ENCODE measurements at places on chromosomes 7 and 10.

GRCh38 chr7:22390516-22390915 is 33.6 kb upstream of the RAPGEF5 start:
- DNase-seq = no peak

- no peak for DNase-seq
These were observed 66.8 kb downstream of the ITGB1 start for GRCh38 chr10:32891261-32891660.

GRCh38 chr10:115432188-115432819 is 339.1 kb downstream of the ATRNL1 start:
- DNase-seq = no peak

- DNase-seq = no peak
These were observed 224.9 kb upstream of the TMEM229A start for GRCh38 chr7:124257638-124258308.

DNA sequence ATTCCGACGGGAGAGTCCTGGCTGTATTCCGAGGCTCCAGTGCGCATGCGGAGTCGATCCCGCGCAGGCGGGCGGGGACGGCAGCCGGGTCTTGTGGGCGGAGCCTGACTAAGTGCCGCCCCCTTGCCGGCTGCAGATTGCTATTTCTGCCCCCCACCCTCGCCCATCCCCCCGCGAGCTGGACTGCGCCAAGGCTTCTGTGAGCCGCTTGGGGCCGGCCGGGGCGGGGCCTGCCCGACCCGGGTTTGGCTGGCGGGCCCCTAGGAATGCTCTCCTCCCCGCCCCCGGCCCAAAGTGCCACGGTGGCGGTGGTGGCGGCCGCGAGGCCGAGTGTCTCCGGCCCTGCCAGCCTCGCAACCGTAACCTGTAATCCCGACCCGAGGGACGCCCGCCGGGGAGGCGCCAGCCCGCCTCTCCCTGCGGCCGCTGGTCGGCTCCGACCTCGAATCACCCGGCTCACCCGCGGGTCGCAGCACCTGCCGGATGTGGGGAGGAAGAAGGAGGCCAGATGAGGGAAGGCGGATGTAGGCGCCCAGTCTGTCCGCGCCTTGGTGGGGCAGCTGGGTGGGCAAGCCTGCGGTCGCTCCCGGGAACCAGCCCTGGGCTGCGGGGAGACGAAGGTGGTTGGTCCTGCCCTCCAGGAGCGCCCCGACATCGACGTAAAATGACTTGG is 702 bp upstream of the KAZALD1 start:
- peak; percentile 89 for DNase-seq

DNA sequence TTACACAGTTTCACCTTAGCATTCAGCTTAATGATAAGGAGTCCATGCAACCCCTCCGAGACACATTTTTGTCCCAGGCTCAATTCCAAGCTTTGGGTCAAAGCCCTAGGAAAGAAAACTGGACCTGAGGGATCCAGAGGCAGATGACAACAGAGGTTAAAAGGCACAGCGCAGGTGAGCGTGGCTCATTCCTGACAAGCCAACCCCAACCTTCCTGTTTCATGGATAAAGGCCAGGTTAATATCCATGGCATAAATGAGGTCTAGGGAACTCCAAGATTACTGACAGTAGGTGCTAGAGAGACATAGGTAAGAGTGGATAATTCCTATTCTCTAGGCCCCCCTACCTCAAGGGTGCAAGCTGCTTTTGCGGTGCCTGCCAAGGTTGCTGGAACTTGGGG is 86.7 kb upstream of the GPR22 start:
- no peak for DNase-seq

GRCh38 chr10:79171504-79171903 is 102.7 kb downstream of the ZMIZ1 start:
- DNase-seq = no peak

DNA sequence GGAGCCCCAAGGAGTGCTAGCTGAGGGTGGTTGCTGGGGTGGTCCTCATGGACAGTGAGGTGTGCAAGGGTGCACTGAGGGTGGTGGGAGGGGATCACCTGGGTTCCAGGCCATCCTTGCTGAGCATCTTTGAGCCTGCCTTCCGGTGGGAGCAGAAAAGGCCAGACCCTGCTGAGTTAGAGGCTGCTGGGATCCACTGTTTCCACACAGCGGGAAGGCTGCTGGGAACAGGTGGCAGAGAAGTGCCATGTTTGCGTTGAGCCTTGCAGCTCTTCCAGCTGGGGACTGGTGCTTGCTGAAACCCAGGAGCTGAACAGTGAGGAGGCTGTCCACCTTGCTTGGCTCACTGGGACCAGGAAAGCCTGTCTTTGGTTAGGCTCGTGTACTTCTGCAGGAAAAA is 34.9 kb downstream of the PRF1 start:
- no peak for DNase-seq

- DNase-seq = no peak
These were observed 24.9 kb downstream of the MTURN start for GRCh38 chr7:30159698-30160143.

DNA sequence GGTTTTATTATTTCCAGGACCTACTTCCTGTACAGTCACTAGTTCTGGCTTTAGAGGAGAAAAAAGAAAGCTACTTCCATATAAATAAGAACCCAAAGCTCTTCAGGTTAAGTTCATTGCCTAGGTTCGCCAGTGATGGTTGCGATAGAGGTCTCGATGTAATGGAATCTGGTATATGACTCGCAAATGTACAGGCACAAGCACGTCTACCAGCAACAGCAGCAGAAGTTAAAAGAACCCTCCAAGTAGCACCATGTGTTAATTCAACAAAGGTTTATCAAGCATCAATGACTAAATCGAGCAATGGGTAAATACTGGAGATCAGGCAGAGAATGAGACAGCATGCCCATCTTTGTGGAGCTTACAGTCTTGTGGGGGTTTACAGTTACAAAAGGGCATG is 155.4 kb downstream of the BTAF1 start:
- DNase-seq = no peak

DNA sequence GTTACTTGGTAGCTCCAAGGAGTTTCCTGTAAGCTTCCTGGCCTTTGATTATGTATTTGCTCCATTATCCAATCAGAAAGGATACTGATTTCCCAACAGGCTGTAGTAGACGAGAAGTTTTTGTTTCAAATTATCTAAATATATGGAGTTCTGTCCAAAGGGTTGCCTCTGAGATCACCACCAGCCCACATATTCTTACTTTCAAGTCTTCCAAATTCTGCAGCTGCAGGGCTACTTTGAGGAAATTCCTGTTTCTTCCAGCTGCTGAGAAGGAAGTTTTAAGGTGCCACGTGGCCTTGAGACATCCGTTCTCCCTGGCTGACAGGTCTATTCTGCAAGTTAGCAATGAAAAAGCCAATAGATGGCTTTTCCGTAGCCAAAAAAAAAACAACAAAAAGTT is 286.0 kb downstream of the TWIST1 start:
- DNase-seq = no peak

DNA sequence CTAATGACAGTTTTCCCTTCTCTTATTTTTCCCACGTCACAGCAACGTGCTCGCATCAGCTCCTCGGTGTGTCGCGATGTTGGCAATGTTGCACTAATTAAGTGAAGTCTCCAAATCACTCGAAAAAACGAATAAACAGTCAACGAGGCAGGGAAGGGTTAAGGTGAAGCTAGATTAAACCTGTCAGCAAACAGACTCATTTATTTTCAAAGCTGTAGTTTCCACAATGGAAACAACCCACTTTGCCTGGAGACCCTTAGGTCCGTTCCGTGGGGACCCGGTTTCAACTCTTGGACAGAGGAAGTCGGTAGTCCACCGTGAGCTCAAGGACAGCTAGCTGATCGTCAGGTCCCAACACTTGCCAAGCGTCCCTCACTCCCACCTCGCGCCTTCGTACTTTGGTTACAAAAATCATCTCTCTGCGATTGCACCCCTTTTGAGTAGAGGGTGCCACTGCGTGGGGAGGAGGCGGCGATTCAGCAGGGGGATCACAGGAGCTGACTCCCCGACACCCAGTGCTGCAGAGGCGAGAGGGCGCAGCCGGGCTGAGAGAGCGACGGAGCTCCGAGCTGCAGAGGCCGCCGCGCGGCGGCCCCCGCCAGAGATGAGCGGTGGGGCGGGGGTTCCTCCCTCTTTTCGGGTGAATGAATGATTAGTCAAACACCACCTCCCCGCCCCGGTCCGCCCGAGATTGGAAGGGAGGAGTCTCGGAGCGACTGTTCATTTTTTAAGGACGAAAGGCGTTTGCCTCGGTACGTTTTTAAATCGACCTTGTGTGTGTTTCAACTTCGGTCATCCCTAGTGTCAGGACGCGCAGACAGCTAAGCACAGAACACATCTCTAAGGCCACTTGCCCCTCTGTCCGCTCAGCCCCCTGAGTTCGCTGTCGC is 1.3 kb upstream of the BMPER start:
- DNase-seq = no peak

- DNase-seq = no peak
These were observed 9.2 kb downstream of the PLAU start for GRCh38 chr10:73920089-73920488.

- no peak for DNase-seq
These were observed 327.9 kb downstream of the ADARB2 start for GRCh38 chr10:1409392-1409791.

- no peak for DNase-seq
These were observed 169.3 kb downstream of the FAM107B start for GRCh38 chr10:14605231-14605925.

- DNase-seq = no peak
These were observed 140.8 kb downstream of the ADAM12 start for GRCh38 chr10:126247446-126247975.

- no peak for DNase-seq
These were observed 462.5 kb downstream of the PLXNA4 start for GRCh38 chr7:132113536-132114371.

DNA sequence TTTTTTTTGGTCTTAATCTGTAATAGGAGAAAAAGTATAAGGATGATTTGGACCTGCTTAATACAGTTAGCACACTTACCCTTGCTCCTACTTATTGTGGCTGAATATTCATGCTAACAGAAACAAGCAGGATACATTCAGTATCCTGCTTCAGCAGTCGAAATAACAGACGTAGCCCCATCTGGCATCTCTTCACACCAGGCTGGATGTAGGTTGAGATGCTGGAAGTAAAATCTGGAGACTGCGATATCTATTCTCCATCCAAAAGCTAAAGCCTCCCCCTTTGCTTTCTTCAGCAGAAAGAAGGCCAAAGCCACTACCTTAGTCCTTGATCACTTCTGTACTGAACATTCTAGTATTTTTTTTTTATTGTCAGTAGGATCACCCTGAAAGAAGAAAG is 537.4 kb downstream of the AUTS2 start:
- no peak for DNase-seq

DNA sequence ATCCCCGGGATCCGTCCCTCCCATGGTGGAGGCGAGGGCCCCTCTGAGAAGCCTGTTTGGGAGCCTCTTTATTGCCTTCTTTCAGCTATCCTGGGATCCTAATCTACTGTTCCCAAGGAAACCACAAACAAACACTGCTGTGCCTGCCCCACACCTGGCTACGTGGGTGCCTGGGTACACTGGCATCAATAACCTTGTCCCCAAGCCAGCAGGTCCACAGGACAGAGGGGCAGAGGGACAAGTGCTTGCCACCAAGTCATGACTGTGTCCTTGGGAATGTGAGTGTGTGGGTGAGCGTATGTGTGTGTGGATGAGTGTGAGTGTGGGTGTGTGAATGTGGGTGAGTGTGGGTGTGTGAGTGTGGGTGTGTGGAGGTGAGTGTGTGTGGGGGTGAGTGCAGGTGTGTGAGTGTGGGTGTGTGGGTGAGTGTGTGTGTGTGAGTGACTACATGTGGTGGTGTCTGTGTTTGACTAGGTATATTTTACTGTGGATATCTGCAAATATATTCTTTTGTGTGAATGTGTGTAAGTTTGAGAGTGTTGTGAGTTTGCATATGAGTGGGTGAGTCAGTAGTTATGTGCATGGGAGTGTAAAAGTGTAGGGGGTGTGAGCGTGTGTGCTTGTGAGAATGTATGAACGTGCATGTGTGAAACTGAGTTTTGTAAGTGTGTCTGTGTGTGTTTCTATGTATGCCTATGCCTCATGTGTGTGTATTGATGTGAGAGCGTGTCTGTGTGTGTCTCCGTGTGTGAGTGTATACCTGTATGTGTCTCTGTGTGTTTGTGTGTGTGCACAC is 96.1 kb downstream of the TNS3 start:
- no peak for DNase-seq

DNA sequence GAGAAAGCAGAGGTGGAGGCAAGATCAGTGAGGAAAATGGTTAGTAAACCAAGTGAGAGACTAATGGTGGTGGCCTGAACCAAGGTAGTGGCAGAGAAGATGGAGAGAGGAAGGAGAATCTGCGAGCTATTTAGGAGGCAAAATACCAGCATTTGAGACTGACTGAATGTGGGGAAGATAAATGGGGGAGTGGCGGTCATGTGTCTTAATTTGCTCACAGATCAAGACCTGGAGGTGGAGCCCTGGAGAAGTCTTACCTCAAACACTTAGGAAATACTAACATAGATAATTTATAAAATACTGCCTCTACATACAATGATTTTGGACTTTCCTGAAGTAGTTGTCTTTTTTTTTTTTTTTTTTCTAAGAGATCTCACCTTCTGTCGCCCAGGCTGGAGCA is 34.7 kb downstream of the ICA1 start:
- DNase-seq = no peak

GRCh38 chr7:24722386-24723177 is 34.7 kb downstream of the GSDME start:
- DNase-seq = no peak

GRCh38 chr10:28332726-28333125 is 29.9 kb upstream of the MPP7 start:
- no peak for DNase-seq

GRCh38 chr10:86410542-86411124 is 44.0 kb upstream of the GRID1 start:
- DNase-seq = no peak

DNA sequence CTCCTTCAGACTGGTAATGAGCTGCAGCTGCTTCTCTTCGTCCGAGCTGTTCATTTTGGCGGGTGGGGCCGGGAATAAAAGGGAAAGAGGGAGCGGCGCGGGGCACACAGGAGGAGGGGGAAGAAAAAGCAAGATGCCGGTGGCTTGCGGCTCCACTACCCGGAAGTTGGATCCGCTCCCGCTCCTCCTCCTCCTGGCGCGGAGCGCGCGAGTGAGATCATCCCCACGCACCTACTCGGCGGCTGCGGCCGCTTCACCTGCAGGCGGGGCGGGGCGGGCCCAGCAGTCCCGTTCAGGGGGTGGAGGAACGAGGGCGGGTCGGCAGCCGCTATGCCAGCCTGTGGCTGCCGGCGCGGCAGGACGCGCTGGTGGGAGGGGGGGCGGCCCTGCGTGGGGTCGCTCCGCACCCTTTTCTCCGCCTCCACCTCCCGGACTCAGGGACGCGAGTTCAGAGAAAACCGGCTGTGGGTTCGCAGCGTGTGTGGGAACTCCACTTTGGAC is at the start of gene SHTN1:
Gene SHTN1 (minus strand): TSS at position 162 of the 501 bp plus-strand sequence. CDS start 108 bp downstream, at position 54.
- DNase-seq = peak; percentile 14

- DNase-seq = no peak
These were observed 174.1 kb upstream of the GPR26 start for GRCh38 chr10:123492016-123492415.

GRCh38 chr7:27746978-27747377 is 7.0 kb downstream of the TAX1BP1 start:
- DNase-seq = no peak

GRCh38 chr10:132647424-132647823 is 109.8 kb downstream of the INPP5A start:
- no peak for DNase-seq
